Hepatocyte (in vitro differentiated cells): ENCODE measurements at places on chromosomes 2 and 18. TPM values are rescaled to one million over a fixed set of nuclear protein-coding genes. Genes with fewer than 3 reads are reported as not detected.

DNA sequence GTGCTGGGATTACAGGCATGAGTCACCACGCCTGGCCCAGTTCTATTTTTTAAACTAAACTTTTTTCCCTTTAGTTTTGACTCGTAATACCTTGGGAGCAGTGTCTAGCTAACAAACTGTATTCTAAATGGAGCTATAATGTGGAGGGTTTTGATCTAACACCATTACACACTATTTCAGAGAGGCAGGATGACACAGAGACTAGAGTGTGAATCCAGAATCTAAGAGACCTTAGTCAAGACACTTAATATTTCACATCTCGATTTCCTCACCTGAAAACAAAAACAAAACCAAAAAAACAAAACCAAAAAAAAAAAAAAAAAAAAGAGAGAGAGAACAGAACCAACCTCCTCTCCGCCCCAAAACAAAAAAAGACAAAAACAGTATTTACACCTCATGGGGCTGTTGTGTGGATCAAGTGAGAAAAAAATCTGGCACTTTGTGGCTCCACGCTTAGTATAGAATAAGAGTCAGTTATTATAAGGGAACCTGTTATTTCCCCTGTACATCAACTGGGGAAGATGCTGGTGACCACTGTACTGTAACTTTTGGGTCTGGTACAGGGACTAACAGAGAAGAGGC, 31.3 kb downstream of the DARS1 start:
- H3K36me3 ChIP-seq, result no peaks in the 10 kb centered on the region
- no peak for DNase-seq
- no peaks in the 10 kb centered on the region for H3K27me3 ChIP-seq
- H3K4me3 ChIP-seq, result no peak overlapping the region
- no peaks in the 10 kb centered on the region for H3K4me1 ChIP-seq

DNA sequence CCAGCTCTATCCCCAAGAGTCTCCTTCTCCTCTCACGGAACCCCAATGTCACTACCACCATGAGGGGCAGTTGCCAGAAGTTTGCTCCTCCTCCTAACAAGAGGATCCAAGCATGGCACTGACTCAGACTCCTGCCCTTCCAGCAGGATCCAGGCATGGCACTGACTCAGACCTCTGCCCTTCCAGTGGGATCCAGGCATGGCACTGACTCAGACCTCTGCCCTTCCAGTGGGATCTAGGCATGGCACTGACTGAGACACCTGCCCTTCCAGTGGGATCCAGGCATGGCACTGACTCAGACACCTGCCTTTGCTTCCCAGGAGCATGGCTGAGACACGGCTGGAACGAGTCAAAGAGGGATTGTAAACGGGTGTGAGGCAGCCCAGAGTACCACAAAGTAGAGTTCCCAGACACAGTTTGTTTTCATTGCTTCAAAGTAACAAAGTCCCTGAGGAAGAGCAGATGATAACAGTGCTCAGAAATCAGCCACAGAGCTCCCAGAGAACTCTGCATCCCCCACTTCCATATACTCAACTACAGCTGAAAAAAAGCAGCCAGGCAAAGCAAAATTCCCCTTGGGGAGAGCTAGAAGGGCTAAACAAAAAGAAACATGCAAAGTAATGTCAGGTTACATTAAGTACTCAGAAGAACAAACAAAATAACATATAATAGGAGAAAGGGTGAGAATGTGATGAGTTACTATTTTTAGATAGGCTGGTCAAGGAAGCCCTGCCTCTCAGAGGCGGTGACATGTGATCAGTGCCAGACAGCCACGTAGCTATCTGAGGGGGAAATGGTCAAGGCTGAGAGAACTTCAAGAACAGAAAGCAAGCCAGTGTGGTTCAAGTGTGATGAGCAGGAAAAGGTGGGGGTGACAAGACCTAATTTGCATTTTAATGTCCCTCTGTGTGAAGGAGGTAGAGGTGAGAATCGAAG, 3.0 kb downstream of the BUB1 start:
- no peaks in the 10 kb centered on the region for H3K36me3 ChIP-seq
- no peaks in the 10 kb centered on the region for H3K27me3 ChIP-seq
- peak; percentile 60 for DNase-seq
- H3K4me1 ChIP-seq, result peaks cover 10% of the 10 kb centered on the region

DNA sequence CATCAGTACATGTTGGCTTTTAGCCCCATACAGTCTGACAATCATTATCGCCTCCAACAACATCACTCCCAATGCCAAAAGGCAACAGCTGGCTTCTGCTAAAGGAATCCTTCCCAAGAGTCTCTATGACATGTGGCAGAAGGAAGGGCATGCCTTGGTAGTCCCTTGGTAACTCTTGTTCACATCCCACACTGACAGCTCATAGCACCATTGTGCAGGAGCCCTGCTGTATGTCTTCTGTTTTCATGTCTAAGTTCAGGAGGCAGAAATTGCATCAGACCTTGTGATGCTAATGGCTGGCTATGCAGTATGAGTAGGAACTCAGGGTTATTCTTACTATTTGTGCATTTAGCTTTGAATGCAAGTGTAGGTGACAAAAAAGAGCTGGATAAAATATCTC, 392.1 kb downstream of the PTH2R start:
- H3K4me1 ChIP-seq, result no peaks in the 10 kb centered on the region
- H3K4me3 ChIP-seq, result no peak overlapping the region
- no peaks in the 10 kb centered on the region for H3K27me3 ChIP-seq
- DNase-seq, result no peak
- H3K27ac ChIP-seq, result no peak overlapping the region
- no peaks in the 10 kb centered on the region for H3K36me3 ChIP-seq

- DNase-seq, result no peak
- no peaks in the 10 kb centered on the region for H3K27me3 ChIP-seq
- H3K27ac ChIP-seq, result peak overlapping the region; percentile 22
- H3K4me3 ChIP-seq, result no peak overlapping the region
Measured at GRCh38 chr2:119548516-119549120, 4.4 kb downstream of the CFAP221 start.

DNA sequence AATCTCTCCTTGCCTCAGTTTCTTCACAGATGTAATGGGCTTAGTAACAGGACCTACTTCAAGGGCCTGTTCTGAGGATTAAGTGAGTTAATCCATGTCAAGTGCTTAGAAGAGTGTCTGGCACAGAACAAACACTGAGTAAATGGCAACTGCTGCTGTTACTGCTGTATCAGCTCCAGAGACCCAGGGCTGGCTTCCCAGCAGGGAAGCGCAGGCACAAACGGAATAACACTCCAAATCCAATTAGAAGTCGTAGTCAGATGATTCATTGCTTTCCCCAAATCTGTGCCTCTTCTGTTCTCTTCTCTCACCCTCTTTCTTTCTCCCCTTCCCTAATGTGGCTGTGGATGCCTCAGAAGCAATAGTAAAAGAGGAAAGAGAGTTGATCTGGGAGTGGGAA, 101.1 kb upstream of the FZD7 start:
- H3K4me1 ChIP-seq, result peaks cover 13% of the 10 kb centered on the region
- no peak overlapping the region for H3K4me3 ChIP-seq
- DNase-seq, result no peak
- no peaks in the 10 kb centered on the region for H3K27me3 ChIP-seq
- H3K27ac ChIP-seq, result no peak overlapping the region

DNA sequence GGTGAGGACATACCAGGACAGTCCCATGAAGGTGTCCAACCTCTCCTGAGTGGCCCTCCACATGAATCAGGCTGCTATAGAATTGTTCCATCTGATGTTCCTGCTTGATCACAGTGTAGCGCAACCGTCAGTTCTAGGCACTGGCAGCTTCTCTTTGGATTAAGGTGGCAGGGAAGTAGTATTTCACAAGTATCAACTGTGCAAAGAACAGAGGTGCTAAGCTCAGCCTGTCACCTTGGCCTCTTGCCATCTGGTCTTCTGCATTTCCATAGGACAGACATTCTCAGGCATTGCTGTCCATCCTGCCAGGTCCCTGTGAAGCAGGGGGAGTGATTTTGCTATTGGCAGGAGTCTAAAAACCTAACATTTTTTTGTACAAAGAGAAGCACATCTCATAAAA, 182.2 kb upstream of the EPAS1 start:
- no peak for DNase-seq
- no peaks in the 10 kb centered on the region for H3K36me3 ChIP-seq
- H3K4me3 ChIP-seq, result no peak overlapping the region
- no peaks in the 10 kb centered on the region for H3K27me3 ChIP-seq

GRCh38 chr2:102313025-102313424, 1.7 kb downstream of the IL1RL1 start:
- H3K27ac ChIP-seq, result no peak overlapping the region
- no peaks in the 10 kb centered on the region for H3K36me3 ChIP-seq
- H3K4me1 ChIP-seq, result peaks cover 3% of the 10 kb centered on the region
- H3K27me3 ChIP-seq, result no peaks in the 10 kb centered on the region
- no peak for DNase-seq
- H3K4me3 ChIP-seq, result no peak overlapping the region

- H3K27ac ChIP-seq, result no peak overlapping the region
- no peak overlapping the region for H3K4me3 ChIP-seq
- H3K4me1 ChIP-seq, result peaks cover 5% of the 10 kb centered on the region
- no peaks in the 10 kb centered on the region for H3K36me3 ChIP-seq
Measured at GRCh38 chr18:58882686-58883085, 18.0 kb downstream of the ZNF532 start.

GRCh38 chr2:59568461-59568860, 985.0 kb downstream of the BCL11A start:
- no peak for DNase-seq
- H3K4me3 ChIP-seq, result no peak overlapping the region
- no peak overlapping the region for H3K27ac ChIP-seq
- H3K36me3 ChIP-seq, result no peaks in the 10 kb centered on the region

DNA sequence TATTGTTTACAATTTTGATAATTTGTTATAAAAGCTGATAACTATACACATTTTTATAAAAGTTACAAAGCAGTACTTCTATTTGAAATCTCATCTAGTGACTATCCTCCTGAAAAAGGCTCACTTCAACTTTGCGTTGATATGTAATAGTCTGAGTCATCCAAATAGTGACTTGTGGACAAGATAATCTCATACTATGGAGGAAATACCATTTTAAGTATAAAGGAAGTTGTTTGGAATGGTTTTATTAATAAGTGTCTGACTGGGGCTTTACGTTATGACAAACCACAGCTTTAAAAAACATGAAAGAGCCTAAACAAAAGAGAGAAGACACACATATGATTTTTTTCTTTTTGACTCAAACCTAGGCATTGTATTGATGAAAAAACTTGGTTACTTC, 272.3 kb upstream of the COL3A1 start:
- no peak for DNase-seq
- no peak overlapping the region for H3K4me3 ChIP-seq
- H3K27ac ChIP-seq, result no peak overlapping the region

DNA sequence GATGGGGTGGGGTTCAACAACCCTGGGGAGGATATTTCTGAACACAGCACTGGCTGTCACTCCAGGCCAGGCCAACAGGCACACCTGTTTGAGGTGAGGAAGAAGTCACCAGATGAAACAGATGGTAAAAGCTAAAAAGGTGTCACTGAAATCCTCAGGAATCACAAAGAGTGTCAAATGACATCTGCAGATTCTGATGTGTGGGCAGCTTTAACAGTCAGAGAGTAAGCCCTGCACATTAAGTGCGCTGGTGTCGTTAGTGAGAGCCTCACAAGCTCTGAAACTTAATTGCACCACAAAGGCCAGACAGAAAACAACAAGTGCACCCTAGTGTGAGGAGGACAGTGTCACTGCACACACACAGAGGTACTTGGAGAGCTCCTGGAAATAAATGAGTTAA, 13.6 kb downstream of the FLACC1 start:
- no peak overlapping the region for H3K27ac ChIP-seq
- no peaks in the 10 kb centered on the region for H3K36me3 ChIP-seq
- no peak overlapping the region for H3K4me3 ChIP-seq
- H3K27me3 ChIP-seq, result no peaks in the 10 kb centered on the region
- no peaks in the 10 kb centered on the region for H3K4me1 ChIP-seq

DNA sequence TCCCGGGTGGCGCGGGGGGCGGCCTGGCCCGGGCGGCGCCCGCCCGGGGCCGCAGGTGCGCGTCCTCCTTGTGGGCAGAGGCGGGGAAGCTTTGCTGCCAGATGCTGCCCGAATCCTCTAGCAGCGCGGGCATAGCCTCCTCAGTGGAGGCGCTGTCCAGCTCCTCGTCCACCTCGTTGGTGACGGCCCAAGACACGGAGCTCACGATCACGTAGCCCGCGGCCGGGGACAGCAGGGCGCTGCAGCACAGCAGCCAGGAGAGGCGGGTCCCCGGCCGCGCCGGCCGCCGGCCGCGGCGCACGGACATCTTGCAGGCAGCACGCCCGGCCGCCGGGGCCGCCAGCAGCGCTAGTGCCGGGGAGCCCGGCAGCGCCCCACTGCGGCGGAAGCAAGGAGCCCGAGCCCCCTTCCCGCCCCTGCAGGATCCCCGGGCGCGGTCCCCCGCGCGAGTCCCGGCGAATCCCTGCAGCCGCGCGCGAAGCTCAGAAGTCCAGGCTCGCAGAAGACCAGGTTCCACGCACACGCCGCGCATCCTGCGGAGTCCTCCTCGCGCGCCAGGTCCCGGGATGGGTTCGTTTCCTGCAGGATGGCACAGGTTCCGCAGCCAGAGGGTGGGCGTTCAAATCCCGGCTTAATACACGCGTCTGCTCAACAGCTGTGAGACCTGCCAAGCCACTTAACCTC, at the start of gene CREG2:
CREG2 (minus strand) TSS at position 353 of the 684 bp plus-strand sequence; CDS start at position 307, 46 bp downstream.
- H3K36me3 ChIP-seq, result no peaks in the 10 kb centered on the region
- H3K4me1 ChIP-seq, result no peaks in the 10 kb centered on the region
- DNase-seq, result peak; percentile 89

DNA sequence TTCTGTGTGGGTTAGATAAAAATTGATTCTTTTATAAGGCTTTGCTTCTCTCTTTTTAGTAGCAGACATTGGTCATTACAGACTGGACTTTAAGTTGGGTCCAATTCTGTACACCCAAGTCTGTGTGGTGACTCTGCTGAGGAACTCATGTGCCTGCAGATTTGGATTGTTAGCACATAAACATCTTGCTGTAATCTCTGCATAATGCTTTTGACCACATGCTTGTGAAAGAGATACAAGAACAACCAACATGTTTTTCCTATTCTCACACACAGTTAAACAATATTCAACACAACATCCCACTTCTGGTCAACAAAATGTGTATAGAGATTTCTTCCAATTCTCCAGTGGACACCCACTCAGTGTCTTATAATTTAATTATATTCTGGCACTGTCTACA, 270.1 kb downstream of the RDH14 start:
- no peak for DNase-seq
- H3K4me3 ChIP-seq, result no peak overlapping the region
- peaks cover 7% of the 10 kb centered on the region for H3K4me1 ChIP-seq
- H3K27me3 ChIP-seq, result no peaks in the 10 kb centered on the region
- H3K27ac ChIP-seq, result no peak overlapping the region

GRCh38 chr2:109446278-109447131, 167.3 kb downstream of the SEPTIN10 start:
- peak overlapping the region; percentile 5 for H3K27ac ChIP-seq
- no peak overlapping the region for H3K4me3 ChIP-seq
- peaks cover 10% of the 10 kb centered on the region for H3K4me1 ChIP-seq
- H3K36me3 ChIP-seq, result no peaks in the 10 kb centered on the region
- no peaks in the 10 kb centered on the region for H3K27me3 ChIP-seq
- no peak for DNase-seq

- H3K4me3 ChIP-seq, result no peak overlapping the region
- peaks cover 5% of the 10 kb centered on the region for H3K4me1 ChIP-seq
- DNase-seq, result no peak
- no peaks in the 10 kb centered on the region for H3K27me3 ChIP-seq
- no peaks in the 10 kb centered on the region for H3K36me3 ChIP-seq
Measured at GRCh38 chr2:197207106-197207505, 103.5 kb downstream of the ANKRD44 start.

- no peaks in the 10 kb centered on the region for H3K36me3 ChIP-seq
- no peaks in the 10 kb centered on the region for H3K4me1 ChIP-seq
- no peaks in the 10 kb centered on the region for H3K27me3 ChIP-seq
- H3K27ac ChIP-seq, result no peak overlapping the region
- H3K4me3 ChIP-seq, result no peak overlapping the region
- no peak for DNase-seq
Measured at GRCh38 chr18:79744625-79745024, 53.1 kb upstream of the KCNG2 start.

The ARHGAP15 gene
- total RNA-seq, result 0.17 and 1.0 TPM in 2 replicates

The MARCO gene
- 0.10 TPM in 1 of 2 replicates, not detected in the other for total RNA-seq

The ATP6V1B1 gene
- total RNA-seq, result 0.84 and 1.7 TPM in 2 replicates

The SIX2 gene
- total RNA-seq, result 0.32 and 0.53 TPM in 2 replicates

The MEP1B gene
- 0.36 and 2.3 TPM in 2 replicates for total RNA-seq

The PARD6G gene
- 11.7 and 11.8 TPM in 2 replicates for total RNA-seq
